ENCODE measurements at places on chromosomes 5 and 9.

DNA sequence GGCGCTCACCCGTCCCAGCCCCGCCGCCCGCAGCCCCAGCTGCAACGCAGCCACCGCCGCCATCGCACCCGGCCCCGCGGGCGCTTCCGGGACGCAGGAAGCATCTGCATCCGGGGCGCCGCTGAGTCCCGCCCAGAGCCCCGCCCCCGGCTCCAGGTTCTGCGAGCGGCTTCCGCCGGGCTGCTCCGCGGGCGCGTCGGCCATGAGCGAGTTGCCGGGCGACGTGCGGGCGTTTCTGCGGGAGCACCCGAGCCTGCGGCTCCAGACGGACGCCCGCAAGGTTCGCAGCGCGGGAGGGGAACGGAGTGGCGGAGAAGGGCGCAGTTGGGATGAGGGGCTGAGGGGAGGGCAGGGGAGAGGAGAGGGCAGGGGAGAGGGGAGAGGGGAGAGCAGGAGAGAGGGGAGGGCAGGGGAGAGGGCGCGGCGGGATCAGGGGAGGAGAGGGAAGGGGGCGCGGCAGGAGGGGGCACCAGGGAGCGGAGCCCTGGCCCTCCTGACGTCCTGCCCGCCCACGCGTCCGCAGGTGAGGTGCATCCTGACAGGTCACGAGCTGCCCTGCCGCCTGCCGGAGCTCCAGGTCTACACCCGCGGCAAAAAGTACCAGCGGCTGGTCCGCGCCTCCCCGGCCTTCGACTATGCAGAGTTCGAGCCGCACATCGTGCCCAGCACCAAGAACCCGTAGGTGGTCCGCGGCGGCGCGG is at the start of the genes SURF1 and SURF2:
TSS of gene SURF1 (minus strand) at position 97 of the 701 bp plus-strand sequence. CDS start at position 63, 34 bp downstream.
TSS of gene SURF2 (plus strand) at position 160 of the 701 bp plus-strand sequence. CDS start at position 203, 43 bp downstream.
- peak; percentile 94 for DNase-seq

DNA sequence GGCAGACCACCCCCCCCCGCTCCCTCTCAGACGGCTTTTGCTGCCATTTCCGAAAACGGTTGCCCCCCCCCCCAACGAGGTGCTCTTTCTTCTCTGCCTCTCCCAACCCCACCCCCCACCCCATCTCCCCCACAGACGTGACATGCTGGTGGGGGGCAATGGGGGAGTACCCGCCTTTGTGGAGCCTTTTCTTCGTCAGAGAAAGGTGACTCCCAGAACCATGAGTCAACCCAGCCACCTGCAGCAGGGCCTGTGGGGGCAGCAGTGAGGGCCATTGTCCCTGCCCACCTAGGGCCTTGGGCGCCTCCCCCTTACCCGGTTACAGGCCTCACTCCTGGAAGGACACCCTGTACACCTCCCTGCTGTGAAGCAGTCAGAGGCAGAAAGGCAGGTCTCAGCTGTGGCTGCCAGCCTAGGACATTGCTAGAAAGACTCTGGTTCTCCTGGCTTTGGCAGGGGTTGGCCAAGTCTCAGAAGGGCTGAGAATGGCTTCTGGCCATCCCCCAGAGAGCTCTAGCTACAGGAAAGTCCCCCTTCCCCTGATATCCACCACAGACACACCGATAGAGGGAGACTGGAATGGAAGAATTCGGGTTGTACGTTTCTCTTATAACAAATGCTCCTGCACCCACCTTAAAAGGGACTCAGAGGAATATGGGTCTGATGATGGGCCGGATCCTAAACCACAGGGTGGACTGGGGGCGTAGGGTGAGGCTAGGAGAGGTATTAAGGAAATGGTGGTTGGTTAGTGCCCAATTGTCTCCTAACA is 2.2 kb downstream of the DNAJB5 start:
- peak; percentile 45 for DNase-seq

- no peak for DNase-seq
Observed at GRCh38 chr5:113311301-113311700, 123.5 kb downstream of the TSSK1B start.

DNA sequence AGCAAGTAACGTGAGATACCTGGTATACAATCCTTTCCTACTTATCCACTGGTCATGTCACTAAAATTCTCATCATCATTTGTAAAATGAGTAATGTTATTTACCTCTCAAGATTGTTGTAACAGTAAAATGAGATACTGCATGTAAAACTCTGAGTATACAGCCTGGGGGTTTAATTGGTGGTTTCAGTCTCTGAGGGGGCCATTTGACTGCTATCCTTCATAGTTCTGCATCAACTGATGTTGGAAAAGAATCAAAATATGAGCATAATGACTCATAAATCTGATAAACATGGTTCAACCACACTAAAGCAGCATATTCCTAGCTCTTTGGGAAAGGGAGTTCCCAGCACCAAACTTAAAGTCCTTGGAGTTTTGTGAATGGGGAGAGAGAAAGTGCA is 181.0 kb upstream of the GHR start:
- DNase-seq: no peak

GRCh38 chr9:10015755-10016154 is 597.0 kb downstream of the PTPRD start:
- DNase-seq: no peak

- DNase-seq: no peak
Observed at GRCh38 chr5:142981886-142982820, 212.0 kb downstream of the ARHGAP26 start.
